ENCODE measurements at places on chromosomes 4 and X.

DNA sequence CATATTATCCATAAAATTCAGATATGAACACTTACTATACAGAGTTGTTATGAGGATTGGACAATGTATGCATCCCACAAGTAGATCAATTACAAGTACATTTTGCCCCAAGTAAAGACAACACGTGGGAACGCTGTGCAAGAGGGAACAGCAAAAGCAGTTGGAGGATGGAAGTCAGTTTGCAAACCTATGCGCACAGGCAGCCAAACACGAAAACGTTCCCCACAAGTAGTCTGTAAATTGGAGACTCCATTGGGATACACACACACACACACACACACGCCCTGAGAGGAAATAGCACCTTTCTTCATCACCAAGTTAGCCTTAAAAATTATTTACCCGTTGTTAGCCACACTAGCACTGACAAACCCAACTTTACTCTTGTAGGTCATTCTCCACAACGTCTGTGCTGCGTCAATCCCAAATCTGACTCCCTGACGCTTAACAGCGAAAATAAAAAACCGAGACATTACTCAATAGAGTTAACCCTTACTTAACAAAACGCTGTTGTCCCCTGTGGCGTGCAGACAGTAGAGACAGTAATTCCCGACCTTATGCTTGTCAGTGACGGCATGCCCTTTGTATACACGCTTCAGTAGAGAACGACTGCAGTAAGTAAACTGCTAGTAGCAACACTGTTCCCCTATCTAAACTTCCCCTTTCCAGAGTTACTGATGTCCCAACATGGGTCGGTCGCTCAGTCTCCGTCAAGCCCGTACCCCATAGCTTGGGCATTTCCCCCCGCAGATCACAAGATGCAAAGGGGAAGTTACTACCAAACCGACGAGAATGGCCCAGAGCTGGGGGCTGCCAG lies 730 bp downstream of the MANBA start:
- DNase-seq = no peak

- no peak for DNase-seq
Observed at GRCh38 chr4:27234306-27234899, 373.8 kb downstream of the STIM2 start.

GRCh38 chr4:78767350-78767749 lies 8.8 kb upstream of the BMP2K start:
- no peak for DNase-seq

DNA sequence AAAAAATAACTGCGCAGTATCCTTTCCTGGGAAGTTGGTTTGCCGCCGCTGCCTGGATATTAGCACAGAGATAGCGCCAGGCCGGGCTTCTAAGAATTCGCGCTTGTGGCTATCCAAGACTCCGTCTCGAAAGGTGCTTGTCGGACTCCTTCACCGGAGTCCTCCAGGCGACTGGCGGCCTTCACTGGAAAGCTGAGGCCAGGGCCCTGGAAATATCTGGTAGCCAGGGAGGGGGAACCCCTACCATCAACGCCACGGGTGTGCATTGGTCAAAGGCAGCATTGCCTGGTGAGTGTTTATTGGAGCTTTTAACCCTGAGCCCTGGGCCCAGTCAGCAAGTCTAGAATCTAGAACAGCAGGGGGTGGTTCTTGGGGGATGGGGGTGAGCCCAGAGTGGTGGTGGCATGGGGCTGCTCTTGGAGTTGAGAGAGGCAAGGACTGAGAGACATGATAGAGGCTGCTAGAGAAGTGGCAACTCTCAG lies 577 bp upstream of the PIM2 start:
- no peak for DNase-seq

GRCh38 chr4:7893539-7893938 lies 46.1 kb downstream of the AFAP1 start:
- DNase-seq = no peak

DNA sequence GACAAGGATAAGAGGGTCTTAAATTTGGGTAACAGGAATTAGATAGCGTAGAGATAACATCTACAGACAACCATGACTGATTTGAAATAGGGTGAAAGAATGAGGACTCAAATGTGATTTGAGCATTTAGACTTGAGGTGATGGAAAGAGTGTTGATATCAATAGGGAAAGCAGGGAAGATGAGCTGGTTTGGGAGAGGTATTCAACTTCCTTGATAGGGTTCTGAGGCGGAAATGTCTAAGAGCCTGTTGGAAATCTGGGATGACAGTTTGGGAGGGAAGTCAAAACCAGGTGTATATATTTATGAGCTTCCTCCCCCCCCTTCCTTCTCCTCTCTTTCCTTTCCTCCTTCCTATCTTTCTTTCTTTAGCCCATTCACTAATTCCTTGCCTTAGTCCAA lies 36.5 kb downstream of the KLHL15 start:
- DNase-seq = no peak

GRCh38 chr4:85953651-85954018 lies 406.2 kb downstream of the MAPK10 start:
- no peak for DNase-seq

- DNase-seq = no peak
Observed at GRCh38 chr4:16199093-16199492, 27.2 kb downstream of the TAPT1 start.

GRCh38 chr4:15851969-15852368 lies 73.8 kb downstream of the CD38 start:
- no peak for DNase-seq

DNA sequence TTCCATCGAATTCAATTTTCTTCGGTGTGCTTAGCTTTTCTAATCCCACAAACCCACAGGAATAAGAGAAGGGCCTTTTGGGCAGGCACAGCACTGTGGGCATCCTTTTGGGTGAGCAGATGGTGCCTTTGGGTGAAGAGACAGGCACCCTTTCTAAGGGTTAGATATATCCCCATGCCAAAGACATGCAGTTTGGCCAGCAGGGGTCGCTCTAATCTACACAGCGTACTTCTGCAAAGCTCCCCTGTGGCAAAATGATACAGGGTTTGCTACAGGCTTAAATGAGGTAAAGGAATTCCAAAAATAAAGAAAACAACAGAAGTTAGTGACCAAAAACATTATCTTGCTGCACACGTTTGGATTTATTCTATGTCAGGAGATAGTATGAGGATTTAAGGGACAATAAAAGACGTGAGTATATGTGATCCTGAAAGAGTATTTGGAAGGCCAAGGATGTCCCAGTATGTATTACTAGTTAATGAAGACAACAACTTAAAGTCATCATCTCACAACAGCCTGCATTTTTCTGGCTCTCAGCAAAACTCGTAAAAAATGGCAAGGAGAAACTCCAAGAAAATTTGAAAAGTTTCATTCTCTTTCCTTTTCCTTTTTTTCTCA lies 49.5 kb downstream of the PHEX start:
- DNase-seq = no peak

DNA sequence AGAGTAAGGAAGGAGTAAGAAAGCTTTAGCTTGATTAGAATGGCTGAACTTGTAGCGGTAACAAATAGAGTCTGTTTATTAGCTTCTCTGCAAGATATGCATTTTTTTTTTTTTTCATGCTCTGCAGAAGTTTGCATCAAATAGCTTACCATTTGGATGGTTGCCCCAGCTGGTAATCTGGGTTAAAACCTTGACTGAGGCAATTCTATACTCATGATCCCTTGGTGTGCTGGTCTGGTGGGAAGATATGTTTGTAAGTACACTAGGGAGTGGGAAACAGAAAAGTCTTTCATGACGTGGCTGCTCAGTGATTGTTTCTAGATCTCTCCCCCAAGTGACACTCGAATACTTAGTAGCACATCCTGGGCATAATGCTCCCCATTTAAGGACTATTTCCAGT lies 32.1 kb downstream of the SEPTIN11 start:
- no peak for DNase-seq

DNA sequence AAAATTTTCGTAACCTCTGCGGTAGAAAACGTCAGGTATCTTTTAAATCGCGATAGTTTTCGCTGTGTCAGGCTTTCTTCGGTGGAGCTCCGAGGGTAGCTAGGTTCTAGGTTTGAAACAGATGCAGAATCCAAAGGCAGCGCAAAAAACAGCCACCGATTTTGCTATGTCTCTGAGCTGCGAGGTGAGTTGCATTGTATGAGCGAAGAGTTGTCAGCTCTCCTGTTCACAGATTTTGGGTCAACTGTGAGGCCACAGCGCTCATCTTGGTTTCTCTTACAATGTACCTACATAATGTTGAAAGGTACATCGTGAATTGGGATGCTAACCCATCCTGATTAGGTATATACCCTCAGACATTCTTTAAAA lies 486 bp downstream of the CLCN3 start:
- DNase-seq = no peak

DNA sequence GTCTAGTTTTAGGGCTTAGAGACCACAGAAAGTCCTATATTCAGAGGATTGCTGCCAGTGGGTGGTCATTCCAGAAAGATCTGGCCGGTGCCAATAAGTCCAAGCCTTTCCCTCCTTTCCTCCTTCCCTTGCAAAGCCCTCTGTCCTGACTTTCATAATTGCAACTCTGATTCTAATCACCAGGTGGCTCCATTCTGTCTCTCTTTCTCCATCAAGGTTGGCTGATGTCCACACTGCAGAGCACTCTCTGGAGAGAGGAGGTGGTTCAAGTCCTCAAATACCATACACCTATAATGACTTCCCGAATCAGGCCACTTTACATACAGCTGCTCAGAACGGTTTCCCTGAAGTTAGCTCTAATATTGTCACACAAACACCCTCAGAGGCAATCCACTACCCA lies 22.4 kb upstream of the ARMCX4 start:
- no peak for DNase-seq

- DNase-seq = no peak
Observed at GRCh38 chr4:1200425-1201035, 28.1 kb upstream of the SPON2 start.

DNA sequence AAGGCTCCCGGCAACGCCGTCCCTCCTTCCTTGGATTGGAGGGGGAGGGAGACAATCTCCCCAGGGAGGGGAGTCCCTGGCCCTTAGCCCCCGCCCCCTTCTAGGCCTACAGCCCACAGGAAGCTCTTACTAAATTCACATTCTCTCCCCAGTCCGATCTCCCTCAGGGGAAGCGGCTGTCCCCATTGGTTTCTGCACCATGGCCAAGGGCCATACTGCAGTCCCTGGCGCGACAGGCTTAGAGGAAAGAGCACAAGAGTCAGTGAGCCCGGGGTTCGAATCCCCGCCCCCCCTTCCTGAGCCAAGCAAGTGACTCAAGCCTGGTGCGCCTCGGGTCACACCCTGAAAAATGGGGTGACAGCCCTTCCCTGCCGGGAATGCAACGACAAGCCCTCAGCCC lies 1.1 kb downstream of the ABLIM2 start:
- DNase-seq = no peak

DNA sequence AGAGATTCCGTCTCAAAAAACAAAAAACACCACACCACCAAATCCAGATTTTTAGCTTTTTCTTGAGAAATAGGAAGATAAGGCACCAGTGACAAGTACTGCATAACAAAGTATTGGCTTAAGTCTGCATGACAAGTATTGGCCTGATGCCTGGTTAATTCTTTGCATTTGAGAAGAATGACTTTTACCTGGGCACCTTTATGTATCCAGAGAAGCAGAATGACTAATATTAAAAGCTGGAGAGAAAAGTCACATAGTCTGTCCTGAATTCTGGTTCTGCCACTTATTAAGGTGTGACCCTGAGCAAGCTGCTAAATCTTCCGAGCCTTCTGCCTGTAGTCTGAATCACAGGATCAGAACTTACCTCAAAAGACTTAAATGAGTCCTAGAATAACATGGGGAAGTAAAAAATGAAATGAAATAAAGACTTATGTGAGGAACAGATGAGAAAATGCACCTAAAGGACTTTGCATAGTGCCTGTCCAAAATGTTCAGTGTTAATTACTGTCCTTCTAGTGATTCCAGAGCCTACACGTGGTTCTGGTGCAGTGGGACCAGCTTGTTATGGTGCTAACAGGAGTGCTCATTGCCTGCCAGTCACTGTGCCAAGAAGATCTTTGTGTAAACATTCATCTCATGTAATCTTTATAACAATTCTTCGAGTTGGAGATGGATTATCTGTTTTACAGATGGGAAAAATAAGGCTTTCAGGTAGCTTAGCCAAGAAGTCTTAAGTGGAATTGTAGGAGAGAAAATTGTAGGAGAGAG lies 31.6 kb downstream of the UGDH start:
- no peak for DNase-seq

GRCh38 chrX:38643903-38644302 lies 82.6 kb downstream of the TSPAN7 start:
- DNase-seq = no peak

DNA sequence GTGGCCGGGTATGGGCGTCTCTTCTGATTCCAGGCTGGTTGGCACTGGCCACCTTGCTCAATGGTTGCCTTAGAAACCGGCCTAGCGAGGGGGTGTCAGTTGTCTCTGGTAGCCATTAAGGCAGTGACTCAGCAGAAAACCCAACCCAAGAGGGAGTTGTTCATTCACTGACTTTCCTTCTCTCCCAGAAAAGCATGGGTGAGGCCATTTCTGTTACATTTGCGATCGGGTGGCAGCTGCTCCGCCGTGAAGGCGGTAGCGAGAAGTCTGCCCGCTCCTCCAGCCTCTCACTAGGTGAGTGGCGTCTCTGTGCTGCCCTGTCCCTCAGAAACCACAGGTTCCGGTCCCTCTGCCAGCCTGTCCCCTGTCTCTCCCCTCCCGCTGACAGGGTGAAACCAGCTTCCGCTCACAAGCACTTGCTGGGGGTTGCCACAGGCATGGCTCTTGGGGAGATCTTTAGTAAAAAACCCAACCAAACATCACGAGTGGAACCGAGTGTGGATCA lies 17.4 kb downstream of the IRAK1 start:
- no peak for DNase-seq

GRCh38 chrX:111168314-111168713 lies 72.3 kb downstream of the PAK3 start:
- no peak for DNase-seq

DNA sequence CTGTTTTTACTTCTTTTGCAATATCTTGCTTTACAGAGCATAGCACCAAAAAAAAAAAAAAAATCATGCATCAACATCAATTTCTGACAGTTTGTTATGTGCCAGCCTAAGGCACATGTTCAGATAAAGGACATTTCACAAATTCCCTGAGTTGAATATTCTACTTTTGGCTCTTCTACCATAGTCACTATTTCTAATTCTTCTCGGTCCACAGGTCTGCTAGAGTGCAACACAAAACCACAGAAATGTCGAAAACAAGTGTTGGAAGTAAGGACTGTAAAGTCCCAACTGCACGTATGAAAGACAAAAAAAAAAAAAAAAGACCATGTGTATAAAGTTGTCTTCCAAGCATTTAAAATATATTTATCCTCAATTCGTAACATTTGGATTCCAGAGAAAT lies 494.2 kb upstream of the INTU start:
- DNase-seq = no peak

DNA sequence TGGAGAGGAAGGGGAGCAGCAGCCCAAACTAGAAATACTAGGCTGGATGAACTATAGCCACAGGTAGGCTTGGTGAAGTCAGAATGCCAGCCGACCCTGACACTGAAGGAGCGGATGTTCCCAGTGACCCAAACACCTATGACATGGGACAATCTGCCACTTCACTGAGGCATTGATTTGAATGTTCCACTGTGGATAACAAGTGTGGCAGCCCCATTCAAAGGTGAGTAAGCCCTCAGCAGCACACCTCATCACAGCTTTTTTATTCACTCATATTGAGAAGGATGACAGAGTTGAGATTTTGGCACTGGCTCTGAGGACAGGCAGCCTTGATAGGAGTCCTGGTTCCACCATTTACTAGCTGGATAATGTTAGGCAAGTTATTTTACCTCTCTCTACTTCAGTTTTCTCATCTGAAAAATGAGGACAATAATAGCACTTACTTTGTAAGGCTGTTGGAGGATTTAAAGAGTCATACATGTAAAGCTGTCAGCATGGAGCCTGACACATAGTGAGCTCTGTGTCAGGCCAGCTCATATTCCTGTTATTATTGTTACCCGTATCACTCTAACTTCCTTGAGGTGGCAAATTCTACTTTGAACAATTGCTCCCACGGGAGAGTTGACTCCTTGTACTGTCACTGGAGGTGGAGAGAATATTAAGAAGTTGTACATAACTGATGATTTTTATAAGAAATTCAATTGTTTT lies 114.6 kb downstream of the RASL11B start:
- DNase-seq = peak; percentile 44
